Epithelial cell of prostate (primary cell): ENCODE measurements at places on chromosomes 11 and 22.

DNA sequence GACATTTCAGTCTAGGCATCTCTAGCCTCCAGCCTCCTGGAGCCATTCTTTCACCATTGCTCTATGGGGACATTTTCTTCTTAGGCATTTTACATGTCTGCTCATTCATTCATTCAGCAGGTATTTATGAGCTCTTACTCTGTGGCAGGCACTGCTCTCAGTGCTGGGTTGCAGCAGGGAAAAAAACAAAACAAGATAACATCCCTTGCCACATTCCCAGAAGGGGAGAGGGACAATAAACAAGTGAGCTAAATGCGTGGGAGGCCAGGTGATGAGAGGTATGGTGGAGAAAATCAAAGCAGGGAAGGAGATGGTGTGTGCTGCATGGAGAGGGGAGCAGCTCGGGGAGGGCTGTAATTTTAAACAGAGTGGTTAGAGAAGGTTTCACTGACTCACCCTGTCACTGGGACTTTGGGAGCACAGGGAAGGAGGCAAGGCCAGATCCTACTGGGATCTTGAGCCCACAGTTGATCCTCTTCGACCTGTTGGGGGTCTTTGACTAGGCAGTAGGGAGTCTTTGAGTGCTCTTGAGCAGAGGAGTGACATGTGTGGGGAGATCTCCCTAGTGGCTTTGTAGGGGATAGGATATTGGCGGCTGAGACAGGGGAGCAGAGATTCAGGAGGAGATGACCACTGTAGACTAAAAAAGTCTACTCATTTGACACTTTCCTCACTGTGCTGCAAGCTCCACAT, 17.0 kb downstream of the MICAL2 start:
- DNase-seq = no peak

DNA sequence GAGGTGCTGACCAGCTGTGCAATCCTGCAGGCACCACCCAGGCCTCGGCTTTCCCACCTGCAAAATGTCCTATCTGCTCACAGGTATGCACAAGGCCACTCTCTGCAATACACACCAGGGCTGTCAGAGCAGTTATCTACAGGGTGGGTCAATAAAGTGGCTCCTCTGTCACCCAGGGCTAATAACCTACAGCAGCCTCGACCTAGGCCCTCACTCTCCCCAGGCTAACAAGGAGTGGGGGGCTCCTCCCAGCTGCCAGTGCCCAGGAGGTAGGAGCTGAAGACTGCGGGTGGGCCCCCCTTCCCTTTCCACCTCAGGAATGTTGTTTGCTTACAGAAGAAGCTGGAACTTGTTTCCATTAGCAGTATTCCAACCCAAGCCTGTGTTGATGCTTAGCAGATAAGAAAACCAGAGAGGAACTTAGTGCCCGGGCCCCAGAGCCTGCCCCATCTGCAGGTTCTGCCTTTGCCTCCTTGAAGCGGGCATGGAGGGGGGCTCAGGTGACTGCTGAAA, 26.8 kb downstream of the MYH9 start:
- no peak for DNase-seq

DNA sequence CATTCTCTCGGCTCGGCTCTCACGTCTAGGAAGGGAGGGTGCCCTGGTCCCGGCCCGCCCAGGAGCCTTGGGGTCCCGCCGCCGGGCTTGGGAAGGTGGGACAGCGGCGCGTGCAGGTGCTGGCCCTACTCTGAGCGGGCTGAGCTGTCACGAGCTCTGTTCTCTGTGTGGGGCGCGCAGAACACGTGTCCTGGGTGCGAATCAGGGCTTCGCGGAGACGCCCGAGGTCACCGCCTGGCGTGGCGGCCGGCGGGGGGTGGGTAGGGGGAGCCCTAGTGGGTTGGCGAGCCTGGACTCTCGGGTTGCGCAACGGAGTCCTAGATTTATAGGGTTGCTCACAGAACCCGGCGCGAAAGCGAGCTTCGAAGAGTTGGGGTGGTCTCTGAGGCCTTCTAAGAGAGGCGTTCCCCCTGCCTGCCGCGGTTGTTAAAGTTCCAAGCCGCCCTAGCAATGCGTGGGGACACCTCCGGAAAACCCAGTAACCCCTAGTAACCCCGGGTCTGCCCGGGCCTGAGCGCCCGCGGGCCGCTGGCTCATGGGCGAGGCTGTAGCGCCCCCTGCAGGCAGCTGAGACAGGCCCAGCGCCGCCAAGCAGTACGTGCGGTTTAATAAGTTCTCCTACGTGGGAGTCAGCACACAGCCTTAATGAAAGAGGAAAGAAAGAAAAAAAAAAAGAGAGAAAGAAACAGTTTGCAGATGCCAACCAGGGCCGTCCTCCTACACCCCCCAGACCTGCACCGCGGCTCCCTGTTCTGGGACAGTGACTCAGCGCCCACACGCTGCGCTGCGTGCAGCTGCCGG, 2.7 kb downstream of the ADM start:
- DNase-seq = peak; percentile 89

GRCh38 chr11:68372114-68372513, 59.7 kb downstream of the LRP5 start:
- DNase-seq = no peak

GRCh38 chr11:107856180-107856980, 2.2 kb downstream of the SLC35F2 start:
- no peak for DNase-seq

DNA sequence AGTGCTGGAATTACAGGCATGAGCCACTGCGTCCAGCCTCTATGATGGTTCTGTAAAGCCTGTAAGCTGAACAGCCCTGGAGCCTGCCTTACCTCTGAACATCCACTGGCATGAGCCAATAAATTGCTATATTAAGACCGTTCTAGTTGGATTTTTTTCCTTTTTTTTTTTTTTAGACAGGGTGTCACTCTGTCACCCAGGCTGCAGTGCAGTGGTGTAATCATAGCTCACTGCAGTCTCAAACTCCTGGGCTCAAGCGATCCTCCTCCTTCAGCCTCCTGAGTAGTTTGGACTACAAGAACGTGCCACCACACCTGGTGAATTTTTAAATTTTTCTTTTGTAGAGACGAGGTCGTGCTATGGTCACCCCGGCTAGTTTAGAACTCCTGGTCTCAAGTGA, 26.2 kb upstream of the CLDN5 start:
- no peak for DNase-seq

- DNase-seq = no peak
Measured at GRCh38 chr11:116510886-116511650, 261.7 kb downstream of the BUD13 start.

- DNase-seq = no peak
Measured at GRCh38 chr22:37184380-37184755, 3.7 kb downstream of the C1QTNF6 start.

GRCh38 chr11:65695459-65696241, 16.4 kb upstream of the KAT5 start:
- peak; percentile 37 for DNase-seq
